ENCODE measurements at places on chromosomes 5 and 9. TPM values are rescaled to one million over a fixed set of nuclear protein-coding genes. Genes with fewer than 3 reads are reported as not detected.

- no peak for DNase-seq
These were observed 425.6 kb upstream of the PTPRD start for GRCh38 chr9:11038366-11038765.

GRCh38 chr9:114497727-114498382, 7.4 kb downstream of the WHRN start:
- DNase-seq = no peak

The FAM151B gene
- polyA plus RNA-seq = 1.8 TPM

DNA sequence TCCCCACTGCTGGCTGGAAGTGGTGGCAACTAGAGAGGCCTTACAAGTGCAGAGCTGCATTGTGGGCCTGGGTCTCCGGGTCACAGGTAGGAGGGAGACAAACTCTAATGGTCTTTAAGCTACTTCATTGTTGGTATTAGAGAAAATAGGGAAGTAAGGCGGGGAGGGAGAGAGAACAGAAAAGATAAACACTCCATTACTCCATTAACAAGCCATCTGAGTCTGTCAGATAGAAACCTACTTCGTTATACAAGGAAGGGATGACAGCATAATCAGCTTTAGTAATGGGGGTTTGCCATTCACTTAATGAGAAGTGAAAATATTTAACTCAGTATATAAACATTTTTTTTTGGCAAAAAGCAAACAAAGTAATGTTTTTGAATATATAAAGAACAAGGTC, 107.4 kb downstream of the TLE1 start:
- DNase-seq = no peak

DNA sequence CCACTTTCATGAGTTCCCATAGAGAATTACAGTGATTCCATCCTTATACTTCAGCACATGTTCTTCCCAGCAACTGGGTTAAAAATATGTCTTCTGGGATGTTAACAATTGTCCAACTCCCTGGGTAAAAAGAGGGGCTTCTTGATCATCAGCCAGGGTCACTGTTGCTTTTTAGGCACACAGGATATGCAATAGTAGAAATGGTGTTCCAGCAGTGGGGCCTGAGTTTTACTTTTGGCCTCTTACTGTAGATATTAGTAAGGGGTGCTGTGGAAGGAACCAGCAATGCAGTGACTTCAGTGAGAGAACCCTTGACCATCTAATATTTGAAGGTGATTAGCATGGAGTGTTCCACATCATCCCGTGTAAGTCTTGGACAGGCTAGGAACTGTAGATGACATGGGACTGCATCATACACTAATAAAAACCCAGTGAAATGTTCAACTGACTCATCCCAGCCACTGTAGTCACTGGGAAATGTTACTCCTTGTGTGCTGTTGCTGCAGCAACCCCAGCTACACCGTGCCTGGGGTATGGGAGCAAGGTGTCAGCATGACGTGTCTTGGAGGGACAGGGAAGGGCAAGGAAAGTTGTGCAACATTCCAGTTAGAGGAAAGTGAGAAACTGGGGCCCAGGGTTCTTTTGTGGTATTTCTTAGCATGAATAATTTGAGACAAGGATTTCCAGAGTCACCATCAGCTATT, 610.9 kb downstream of the RAB3C start:
- no peak for DNase-seq

DNA sequence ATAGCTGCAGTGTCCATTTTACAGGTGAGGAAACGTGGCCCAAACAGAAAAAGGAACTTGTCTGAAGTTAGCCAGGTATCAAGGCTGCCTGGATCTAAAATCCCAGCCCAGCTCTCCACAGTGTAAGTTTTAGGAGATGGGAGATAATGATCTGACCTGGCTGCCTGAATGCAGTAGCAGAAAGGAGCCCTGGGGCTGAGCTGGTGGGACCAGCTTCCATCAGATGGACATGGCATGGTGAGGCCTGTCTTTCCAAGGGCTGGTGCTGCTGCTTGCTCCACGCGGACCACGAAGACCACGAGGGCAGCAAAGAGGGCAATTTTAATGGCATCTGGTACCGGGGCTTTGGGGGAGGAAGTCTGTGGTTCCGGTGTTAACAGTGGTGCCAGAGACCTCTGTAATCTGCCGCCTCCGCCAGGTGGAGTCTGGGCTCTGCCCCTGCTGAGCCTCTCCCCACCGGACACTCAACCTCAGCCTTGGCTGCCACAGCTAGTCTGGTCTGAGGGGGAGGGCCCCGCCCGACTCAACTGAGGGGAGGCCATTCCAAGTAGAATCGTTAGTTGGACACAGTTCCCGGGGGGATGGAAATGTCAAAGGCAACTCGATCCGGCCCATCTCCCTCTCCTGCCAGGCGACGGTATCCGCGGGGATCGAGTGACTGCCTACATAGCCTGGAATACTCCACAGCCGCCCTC, 650 bp downstream of the MYORG start:
- DNase-seq = peak; percentile 86

GRCh38 chr5:175471628-175472027, 6.7 kb upstream of the SFXN1 start:
- DNase-seq = no peak

All from kidney (tissue), 22 donors.